ENCODE measurements at places on chromosomes 4 and X. TPM values are rescaled to one million over a fixed set of nuclear protein-coding genes. Genes with fewer than 3 reads are reported as not detected.

The PPARGC1A gene
- 1.4 TPM for total RNA-seq

The PLP1 gene
- not detected for total RNA-seq

The FAM9C gene
- total RNA-seq, result not detected

The EFNB1 gene
- 0.81 TPM for total RNA-seq

The MGAT4D gene
- not detected for total RNA-seq

The GPR34 gene
- total RNA-seq, result not detected

The FAT1 gene
- total RNA-seq, result 107 TPM

The AKAP14 gene
- total RNA-seq, result not detected

The CD99 gene
- 156 TPM for total RNA-seq

The MAGEB10 gene
- total RNA-seq, result not detected

The ANK2 gene
- total RNA-seq, result 8.3 TPM

The ATP1B4 gene
- total RNA-seq, result not detected
